ENCODE measurements at places on chromosomes 4 and X.
A peak's percentile ranks its signal among the peaks of the same experiment; 100 is the strongest.

- DNase-seq: no peak
Measured at GRCh38 chr4:156191044-156191781, 237.5 kb upstream of the CTSO start.

DNA sequence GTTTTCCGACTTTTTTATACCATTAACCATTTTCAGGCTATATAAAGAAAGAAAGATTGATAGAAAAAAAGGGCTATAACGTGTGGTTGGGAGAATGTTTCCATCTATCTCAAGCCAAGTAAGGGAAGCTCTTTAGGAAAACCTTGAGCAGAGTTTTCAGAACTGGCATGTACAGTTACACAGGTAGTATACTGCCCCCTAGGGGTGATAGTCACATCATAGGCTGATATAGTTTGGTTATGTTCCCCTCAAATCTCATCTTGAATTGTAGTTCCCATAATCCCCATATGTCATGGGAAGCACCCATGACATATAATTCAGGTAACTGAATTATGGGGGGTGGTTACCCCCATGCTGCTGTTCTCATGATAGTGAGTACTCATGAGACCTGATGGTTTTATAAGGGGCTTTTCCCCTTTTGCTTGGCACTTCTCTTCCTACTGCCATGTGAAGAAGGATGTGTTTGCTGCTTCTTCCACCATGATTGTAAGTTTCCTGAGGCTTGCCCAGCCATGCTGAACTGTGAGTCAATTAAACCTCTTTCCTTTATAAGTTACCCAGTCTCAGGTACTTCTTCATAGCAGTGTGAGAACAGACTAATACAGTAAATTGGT, 186.8 kb downstream of the TMA16 start:
- DNase-seq: peak; percentile 31

DNA sequence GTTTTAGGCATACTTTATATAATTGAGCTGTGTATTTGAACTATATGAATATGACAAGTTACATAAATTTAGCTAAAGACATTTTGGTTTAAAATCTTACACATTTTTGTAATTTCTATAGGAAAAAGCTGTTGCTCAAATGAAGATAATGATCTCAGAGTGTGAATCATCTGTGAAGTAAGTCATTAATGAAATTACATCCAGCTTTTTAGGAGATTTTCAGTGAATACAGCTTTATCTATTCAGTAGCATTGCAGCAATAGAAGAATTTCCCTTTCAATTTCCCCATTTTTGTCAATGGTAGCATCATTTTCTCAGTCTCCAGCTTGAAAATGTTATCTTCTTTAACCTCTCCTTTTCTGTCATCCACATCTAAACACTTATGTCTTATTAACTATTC, 59.5 kb downstream of the CEP135 start:
- no peak for DNase-seq

DNA sequence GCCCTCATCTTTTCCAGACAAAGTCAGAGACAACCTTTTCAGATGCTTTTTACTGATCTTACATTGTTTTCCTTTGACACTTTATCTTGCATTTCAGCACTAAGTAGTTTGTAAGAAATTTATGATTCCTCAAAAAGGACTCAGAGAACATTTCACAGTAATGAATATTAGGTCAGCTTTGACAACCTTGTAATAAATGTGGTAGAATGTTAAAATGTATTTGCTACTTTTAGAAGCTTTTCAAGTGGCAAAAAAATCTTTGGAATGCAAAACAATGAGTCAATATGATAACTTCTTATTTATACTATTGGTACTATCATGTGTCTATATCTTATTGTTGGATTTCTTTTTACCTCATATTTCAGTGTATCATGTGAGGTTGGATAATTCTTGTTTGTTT, 146.2 kb upstream of the FAT4 start:
- no peak for DNase-seq

- no peak for DNase-seq
Measured at GRCh38 chrX:1466971-1467561, 14.4 kb upstream of the ASMTL start.

GRCh38 chr4:185657183-185657582, 121.9 kb upstream of the PDLIM3 start:
- DNase-seq: no peak

DNA sequence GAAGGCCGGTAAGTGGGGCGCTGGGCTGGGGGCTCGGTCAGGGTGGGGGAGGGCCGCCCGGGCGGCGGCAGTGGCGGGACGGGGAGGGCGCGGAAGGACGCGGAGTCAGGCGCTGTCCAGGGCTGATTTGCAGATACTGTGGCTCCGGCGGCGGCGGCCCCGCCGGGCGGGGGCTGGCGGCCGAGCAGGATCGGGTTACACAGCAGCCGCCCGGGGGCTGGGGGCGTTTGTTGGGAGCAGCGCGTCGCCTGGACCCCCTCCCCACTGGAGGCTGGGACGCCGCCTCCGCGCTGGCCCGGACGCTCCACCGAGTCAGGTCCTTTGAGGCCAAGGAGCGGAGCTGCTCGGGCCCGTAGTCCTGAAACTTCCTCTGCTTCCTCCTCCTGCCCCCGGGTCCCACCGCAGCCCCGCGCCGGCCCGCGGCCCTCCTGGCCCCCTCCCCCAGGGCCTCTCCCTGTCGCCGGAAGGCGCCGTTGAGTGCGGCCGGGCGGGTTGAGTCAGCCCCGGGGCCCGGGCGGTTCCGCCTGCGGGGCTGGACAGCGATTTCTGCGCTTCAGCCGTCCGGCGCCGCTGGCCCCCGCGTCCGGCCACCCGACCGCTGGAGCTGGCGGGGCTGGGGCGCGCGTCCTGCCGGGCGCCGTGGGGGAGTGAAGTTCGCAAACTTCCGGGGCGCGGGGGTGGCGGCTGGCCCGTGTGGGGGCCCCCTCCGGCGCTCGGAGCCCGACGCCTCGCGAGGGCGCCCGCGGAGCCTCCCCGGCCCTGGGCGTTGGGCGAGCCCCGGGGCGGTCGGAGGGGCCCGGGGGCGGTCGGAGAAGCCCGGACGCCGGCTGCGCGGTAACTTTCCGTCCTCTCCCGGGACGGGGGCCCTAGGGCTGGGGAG, 746 bp downstream of the REST start:
- peak; percentile 77 for DNase-seq

DNA sequence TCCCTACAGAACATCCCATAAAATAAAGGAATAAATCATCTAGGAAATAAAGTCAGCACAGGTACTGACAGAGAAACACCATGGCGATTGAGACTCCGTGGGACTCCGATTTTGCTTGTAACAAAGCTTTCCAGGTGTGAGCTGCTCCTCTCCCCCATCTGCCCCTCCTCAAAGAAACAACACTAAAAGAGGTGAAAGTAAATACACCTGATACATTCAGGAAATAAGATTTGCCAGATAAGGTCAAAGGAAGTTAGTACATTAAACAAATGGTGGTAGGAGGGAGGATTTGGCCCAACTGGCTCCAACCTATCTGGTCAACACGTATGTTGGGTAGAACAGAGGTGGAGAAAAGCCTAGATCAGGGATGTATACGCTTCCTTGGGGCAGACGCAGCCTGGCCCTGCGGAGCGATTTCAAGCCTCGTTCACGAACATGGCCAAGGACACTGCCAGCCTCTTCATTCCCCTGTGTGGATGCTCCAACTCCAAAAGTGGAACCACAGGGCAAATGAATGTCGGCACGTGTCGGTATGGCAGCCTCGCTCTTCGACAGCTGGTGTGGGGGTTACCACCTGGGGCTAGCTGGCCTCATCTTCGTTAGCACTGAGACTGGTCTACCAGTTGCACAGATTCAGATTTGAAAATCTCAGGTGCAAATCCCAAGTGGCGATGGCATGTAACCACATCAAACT, 162.5 kb downstream of the AFAP1 start:
- DNase-seq: no peak

- DNase-seq: no peak
Measured at GRCh38 chr4:62771983-62772557, 1571.9 kb downstream of the ADGRL3 start.

- DNase-seq: no peak
Measured at GRCh38 chr4:11608992-11609391, 180.3 kb upstream of the HS3ST1 start.

DNA sequence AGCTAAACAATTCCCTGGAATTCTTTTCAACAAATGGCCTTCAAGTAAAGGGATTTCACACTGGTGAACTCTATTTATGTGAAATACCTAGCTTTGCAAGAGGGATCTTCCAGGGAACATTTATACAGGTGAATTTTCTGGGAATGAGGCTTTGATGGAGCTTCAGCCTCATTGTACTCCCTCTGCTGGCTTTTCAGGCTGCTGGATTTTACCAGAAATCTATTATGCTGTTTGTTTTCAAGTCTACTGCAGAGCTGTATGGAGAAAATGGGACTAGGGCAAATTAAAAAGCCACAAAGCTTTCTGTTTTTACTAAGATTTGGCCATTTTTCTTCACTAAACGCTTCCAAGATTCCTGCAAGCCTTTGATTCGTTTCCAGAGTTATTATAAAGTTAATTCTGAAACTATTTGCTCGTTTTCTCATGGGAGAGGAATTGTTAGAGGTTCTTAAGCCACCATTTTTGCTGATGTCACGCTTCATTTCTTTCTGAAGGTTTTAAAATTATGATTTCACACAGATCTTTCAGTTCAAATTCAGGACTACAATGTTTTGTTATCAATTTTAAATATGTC, 31.6 kb downstream of the KDM6A start:
- DNase-seq: no peak

DNA sequence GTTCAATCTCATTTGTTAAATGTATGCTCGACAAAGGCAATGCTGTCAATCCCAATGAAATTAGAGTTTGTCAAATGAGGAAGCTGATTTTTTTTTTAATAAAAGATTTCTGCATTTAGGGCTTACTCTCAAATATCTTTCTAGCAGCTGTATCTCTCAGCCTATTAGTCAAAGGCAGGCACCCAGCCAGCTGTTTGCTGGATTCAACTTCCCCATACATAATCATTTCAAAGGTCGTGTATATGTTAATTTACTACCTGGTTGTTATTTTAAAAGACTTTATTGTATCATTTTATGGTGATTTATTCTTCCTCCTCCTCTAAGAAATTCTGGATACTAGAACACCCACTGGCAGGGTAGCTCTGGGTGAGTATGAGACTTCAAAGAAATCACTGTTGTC, 27.1 kb downstream of the RAI2 start:
- DNase-seq: no peak

DNA sequence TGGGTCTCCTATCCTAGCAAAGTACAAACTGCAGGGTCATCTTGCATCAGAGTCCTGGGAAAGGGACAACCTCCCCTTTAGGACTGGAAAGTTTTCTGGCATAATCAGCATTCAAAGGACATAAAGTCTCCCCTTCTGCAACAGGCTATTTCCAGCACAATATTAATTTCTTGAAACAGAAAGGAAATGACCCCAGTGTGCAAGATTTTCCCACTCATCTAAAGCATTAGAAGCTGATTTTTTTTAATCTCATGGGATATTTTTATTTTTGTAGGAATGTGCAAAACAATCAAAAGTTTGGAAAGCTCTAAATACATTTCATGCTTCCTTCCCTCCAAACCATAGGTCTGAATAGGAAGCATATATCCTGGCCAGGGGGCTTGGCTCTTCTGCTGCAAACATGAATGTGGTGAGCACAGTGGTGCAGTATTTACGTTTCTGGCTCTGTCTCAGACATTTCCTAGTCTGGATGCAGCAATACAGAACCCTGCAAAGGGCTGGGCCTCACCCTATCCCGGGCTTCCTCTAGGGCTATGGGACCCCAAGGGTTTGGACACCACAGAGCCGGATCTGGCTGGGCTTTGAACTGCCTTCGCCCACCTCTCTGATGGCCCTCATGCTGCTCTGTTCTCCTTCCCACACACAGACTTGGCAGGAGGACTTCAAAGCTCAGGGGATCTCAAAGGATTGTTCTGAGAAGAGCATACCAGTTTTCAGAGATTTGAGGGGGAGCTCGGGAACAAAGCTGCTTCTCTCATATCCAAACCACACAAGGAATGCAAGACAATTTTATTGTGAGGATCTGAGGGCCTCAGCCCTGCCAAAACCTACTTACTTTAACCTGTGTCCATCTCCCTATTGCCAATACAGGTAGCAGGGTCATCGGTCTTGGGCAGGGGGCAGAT, 64.9 kb downstream of the POLR2B start:
- no peak for DNase-seq

DNA sequence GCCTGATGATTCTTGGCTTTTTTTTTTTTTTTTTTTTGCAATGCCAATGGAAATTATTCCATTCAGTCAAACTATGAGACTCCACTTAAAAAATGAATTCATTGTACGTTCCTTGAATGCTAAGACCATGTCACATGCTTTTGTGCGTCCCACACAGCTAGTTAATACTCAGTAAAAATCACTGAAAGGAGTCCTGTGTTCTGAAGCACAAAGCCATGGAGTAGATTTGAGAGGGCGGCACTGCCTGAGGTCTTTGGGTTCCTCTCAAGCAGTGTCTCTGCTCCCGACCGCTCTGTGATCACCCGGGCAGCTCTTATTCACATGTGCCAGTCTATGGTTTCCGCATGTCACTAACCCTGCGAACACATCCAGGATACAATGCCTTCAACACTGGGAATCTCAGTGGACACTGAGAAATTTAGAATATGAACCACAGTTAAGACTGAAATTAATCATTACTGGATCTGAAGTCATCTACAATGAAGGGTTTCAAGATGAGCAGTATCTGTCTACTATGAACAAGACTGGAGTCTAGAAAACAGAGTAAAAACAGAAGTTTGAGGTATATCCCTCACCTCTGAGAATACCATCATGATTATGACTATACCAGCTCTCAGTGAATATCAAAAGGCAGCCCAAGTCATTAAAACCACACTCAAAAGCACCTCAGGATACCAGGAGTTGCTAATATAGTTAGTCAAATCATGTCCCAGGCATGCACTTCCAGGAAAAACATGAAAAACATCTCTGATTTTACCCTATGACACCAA, 193.0 kb downstream of the MGST2 start:
- DNase-seq: no peak

GRCh38 chrX:134849390-134849789, 141.4 kb upstream of the SMIM10 start:
- DNase-seq: no peak

- DNase-seq: peak; percentile 60
Measured at GRCh38 chr4:138542191-138542776, 300.1 kb upstream of the SLC7A11 start.

DNA sequence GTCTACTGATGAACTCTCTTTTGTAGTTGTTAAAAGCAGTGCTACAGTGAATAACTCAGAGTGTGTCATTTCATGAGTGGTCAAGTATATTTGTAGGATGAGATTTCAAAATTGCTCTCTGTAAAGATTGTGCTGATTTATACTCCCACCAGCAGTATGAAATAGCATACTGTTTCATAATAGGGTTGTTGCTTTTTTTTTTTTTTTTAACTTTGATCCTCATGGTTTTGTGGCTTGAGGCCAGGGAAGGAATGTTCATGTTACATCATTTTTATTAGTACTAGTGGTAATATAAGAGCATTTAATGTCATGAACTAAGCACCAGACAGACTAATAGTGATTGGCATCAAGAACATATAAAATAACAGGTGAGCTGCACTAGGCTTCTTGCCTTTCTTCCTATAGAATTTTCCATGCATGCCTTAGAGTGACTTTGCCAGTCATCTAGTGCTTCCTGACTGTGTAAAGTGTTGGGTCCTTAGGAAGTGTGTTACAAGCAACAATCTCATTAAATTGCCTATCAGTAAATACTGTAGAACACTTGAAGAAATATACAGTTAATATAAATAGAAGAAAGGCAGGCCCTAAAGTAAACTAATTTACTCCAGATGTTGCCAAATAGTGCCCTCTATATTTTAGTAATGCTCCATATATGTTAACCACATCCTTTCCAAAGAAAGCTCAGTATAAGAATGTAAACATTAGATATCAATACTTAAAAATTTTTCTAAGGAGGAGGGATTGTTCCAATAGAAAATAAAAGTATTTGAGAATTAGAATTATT, 38.6 kb upstream of the MSMO1 start:
- no peak for DNase-seq

Measured in D341Med (cell line).